ENCODE measurements at places on chromosomes 12 and 14. TPM values are rescaled to one million over a fixed set of nuclear protein-coding genes. Genes with fewer than 3 reads are reported as not detected.

GRCh38 chr14:28141662-28142061, 624.9 kb upstream of the FOXG1 start:
- no peak for DNase-seq

- DNase-seq, result no peak
Observed at GRCh38 chr14:89550821-89551220, 133.8 kb upstream of the FOXN3 start.

DNA sequence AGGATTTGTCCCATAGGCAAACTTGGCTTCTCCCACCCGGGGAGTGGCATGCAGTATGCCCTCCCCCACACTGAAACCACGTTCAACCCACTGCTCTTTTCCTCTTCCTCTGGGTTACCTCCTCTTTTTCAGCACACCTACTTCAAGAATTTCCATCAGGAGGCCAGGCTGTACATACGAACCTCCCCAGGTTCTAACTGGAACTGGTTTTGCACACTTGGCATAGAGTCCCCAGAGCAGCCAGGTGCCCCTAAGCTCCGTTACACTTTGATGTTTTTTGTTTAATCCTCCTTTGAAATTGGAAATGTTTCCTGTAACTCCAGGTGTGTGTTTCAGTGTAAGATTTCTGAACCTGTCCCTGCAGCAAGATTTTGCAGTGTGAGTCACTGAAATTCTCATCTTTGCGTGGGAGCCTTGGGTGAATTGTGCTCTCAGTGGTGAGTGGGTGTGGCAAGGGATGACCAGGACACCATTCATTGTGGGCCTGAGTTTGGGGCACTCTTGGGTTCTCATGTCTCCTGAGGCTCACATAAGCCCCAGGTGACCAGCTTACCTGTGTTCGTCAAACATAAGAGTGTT, 18.2 kb downstream of the CD9 start:
- no peak for DNase-seq

- DNase-seq, result no peak
Observed at GRCh38 chr12:32448586-32448985, 49.2 kb downstream of the FGD4 start.

REM2 gene
- not detected for total RNA-seq

TAS2R7 gene
- total RNA-seq, result not detected

DNA sequence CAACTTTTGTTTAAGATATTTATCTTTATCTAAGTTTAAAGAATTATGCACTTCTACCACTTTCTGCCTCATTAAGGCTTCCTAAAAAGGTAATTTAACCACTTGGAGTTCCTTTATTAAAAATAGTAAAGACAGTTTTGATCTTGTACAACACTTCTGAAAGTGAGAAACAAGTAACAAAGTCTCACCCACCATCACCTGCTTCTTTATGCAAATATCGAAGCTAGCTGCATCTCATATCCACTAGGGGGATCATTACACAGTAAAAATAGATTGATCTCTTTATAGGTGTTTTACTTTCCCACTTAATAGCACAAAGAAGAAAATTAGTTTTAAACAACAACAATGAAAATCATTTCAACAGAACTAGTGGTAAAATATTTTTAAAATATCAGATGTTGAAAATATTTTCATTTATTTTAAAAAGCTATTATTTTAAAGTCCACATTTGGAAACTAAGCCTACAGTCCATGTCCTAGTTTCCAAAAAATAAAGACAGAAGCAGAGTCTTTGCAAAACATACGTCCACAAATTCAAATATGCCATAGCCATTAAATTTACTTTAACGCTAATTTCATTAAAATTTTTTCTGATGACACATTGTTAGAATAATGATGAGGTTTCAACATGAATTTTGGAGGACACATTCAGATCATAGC, 160.0 kb upstream of the SOX5 start:
- DNase-seq, result no peak

GRCh38 chr12:50785406-50786001, 21.6 kb downstream of the ATF1 start:
- no peak for DNase-seq

GRCh38 chr12:79108962-79109361, 244.4 kb downstream of the SYT1 start:
- no peak for DNase-seq

ANKRD33 gene
- total RNA-seq, result 1.2 TPM

DNA sequence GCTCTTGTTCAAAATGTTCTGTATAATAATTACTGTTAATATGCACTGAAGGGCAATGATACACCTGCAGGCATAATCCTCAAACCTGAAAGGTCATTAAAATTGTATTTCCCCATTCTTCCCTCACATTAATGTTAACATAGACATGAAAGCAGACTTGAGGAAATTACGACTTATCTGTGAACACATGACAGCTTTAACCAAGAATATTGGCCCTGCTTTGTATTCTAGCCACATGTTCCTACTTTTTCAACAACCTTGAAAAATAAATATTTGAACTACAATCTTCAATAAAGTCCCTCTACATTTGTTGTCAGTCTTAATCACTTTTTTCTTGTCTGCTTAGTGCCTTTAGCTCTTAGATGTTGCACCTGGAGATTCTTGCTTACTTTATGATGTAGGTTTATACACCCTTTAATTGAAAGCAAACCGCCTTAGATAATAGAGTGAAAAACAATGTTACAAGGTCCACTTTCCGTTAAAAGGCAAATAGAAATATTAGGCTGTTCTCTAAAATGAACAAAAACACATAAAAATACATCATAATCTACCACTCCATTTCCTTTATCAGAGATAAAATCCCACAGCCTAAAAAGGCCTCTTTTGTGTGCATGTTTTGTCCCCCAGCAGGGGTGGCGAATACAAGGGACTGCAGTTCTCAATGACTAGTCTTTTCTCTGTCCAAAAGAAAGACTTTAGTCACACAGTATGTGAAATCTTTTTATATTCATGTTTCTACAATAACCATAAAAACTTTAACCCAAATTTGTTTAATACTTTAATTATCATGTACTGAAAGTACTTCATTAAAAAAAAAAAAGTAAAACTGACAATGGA, 55.9 kb downstream of the ZFC3H1 start:
- no peak for DNase-seq

ACOT4 gene
- 0.29 TPM for total RNA-seq

DNA sequence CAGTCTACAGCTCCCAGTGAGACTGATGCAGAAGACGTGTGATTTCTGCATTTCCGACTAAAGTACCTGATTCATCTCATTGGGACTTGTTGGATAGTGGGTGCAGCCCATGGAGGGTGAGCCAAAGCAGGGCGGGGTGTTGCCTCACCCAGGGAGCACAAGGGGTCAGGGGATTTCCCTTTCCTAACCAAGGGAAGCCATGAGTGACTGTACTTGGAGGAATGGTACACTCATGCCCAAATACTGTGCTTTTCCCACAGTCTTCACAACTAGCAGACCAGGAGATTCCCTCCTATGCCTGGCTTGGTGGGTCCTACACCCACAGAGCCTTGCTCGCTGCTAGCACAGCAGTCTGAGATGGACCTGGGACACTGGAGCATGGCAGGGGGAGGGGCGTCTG, 21.0 kb upstream of the ABCC9 start:
- DNase-seq, result no peak

PUS7L gene
- 11.6 TPM for total RNA-seq

DNA sequence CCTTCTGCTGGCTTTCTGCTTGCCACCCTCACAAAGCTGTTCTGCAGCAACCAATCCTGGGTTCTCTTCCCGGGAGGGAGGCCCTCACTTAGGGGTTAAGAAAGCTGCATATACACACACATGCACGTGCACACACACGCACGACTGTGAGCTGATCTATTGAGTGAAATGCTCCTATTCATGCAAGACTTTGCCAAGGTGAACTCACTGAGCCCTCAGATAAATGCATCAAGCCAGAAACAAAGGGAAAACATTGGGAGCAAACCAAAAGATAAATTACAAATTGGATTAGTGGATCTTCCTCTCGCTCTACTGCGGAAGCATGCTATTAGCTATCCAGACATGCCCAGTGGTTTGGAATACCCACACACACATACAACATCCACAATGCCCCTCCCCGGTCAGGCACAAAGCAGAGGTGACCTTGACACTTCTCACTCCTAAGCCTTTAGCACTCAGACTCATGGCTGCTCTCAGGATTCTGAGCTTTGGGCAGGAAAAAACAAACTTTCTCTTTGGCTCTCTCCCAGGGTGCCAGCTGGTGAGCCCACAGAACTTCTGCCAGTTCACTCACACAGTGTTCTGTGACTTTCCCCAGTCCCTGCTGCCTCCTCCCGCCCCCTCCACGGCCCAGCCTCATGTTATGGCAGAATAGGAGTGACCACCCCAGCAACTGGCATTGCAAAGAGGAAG, 320.0 kb downstream of the DPF3 start:
- no peak for DNase-seq

PRKD1 gene
- 7.2 TPM for total RNA-seq

DNA sequence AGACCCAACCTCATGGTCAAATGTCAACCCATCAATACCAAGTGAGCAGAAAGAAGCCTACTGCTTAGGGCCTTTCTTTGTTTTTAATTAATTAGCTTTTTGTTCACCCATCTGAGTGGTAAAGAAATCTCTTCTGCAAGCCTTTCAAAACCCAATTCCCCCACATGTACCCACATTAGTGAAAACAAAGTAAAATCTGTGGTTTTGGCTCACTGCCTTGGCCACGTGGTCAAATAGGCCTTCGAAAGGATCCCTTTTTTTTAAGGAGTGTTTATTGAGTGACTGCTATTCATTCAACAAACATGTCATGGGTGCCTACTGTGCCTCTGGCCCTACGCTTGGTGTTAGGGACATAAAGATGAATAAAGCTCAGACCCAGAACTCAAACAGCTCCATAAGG, 160.1 kb downstream of the NUAK1 start:
- DNase-seq, result no peak

GRCh38 chr12:94025756-94026155, 122.6 kb upstream of the PLXNC1 start:
- no peak for DNase-seq

NOVA1 gene
- total RNA-seq, result 4.5 TPM

DNA sequence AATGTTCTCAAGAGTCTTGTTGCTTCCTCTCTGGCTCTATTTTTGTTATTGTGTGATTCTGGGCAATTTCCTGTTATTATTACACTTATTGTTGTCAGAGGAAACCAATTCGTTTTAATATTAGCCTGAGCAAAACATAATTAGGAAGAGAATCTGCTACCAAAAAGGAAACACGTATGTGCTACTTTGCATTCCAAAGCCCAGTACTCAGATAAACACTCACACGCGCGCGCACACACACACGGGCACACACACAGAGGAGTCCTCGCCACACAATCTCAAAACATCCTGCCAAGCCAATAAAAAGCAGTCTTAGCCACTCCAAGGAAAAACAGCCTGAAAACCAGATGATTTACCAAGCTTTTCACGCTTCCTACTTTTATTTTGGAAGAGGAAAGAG, 400.7 kb downstream of the NUAK1 start:
- peak; percentile 93 for DNase-seq

DPPA3 gene
- total RNA-seq, result not detected

GRCh38 chr12:5626151-5626550, 194.2 kb downstream of the NTF3 start:
- DNase-seq, result no peak

FKBP3 gene
- 51.6 TPM for total RNA-seq

LUM gene
- total RNA-seq, result 0.73 TPM

JDP2 gene
- total RNA-seq, result 8.8 TPM

ITPK1 gene
- 36.3 TPM for total RNA-seq

- DNase-seq, result no peak
Observed at GRCh38 chr12:106329231-106329982, 26.9 kb downstream of the TCP11L2 start.

LRRC10 gene
- total RNA-seq, result not detected

GRCh38 chr14:105006831-105007592, 13.9 kb downstream of the CDCA4 start:
- no peak for DNase-seq

- DNase-seq, result no peak
Observed at GRCh38 chr14:90373887-90374286, 22.9 kb upstream of the CALM1 start.

DNA sequence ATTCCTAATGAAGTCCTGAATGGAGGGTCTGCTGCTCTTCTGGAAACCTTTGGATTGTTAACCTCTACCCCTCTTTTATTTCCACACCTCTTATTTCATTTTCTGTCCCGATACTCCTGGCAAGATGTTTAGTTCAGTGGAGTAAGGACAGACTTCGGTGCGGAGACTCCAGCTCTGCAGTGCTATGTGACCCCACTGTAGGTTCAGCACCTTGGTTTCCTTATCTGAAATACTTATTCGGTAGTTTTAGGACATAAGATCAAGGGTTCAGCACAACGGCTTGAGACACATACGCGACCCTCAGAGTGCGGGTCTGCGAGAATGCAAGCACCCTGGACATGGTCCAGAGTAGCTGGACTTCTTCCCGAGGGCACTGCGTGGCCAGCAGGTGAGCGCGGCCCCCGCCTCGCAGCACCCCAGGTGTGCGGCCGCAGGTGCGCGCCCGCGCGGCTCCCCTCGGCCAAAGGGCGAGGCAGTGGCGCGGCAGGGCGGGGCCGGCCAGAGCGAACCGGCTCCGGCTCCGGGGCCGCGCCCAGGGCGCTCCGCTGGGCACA, 465 bp upstream of the FGD4 start:
- no peak for DNase-seq

DNA sequence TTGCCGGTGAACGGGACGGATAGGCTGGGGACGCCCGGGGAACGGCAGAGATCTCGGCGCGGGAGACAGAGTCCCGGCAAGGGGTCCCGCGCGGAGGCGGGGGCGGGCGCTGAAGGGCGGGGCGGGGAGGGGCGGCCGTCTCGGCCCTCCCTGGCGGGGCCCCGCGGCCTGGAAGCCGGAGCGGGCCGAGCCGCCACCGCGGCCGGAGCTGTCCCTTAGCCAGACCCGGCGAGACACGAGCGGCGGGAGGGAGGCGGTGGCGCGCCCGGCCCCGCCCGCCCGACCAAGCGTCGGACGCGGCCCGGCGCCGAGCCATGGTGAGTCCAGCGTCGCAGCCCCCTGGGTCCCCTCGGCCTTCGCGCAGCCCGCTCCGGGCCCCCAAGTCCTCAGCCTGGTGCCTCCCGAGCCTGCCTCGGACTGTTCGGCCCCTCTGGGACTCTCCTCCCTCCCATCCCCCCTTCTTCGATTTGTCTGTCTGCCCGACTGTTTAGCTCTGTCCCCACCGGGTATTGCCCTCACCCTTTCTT, at the start of gene ARHGEF40:
TSS of gene ARHGEF40 (plus strand) at position 222 of the 527 bp plus-strand sequence. CDS start at position 315, 93 bp downstream.
- no peak for DNase-seq

DNA sequence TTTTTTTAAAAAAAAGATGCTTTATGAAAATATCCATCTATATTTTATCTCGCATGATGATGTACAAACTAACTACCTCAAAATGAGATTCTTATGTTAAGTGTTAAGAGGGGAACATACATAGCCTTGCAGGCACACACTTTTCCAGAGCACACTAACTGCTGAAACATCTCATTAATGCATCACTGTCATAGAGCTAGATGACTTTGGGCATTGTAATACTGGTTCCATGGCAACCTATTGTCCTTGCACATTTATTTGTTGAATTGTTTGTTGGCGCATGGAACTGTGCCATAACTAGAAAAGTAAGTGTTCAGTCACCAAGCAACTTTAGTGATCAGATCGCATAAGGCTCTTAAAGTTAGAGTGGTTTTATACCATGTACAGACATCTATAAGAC, 348.3 kb downstream of the GALC start:
- DNase-seq, result no peak

RIN3 gene
- 19.2 TPM for total RNA-seq
